Skin of body (tissue), 3 donors: ENCODE measurements at places on chromosomes 12 and 14. TPM values are rescaled to one million over a fixed set of nuclear protein-coding genes. Genes with fewer than 3 reads are reported as not detected.

- no peak for DNase-seq
These were observed 84.5 kb downstream of the CHGA start for GRCh38 chr14:93007225-93007997.

Gene KRT82
- total RNA-seq: 15.8 TPM

- no peak for DNase-seq
These were observed 349 bp upstream of the FAM177A1 start for GRCh38 chr14:35045798-35046047.

DNA sequence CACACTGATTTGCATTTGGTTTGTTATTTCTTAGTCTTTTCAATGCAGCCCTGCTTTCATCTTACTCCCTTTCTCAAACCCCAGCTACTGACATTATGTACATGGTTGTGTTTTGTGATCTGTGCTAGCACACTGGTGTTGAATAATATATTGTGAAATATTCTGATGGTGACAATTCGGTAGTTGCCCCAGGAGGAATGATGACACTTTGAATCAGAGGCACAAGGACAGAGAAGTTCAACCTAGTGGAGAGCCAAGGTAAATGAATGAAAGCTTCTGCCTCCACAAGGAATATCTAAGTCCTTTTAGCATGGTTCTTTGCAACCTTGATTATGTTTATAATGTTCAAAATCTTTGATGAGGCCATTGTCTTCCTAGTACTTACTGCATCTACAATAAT is 159.9 kb downstream of the PDE3A start:
- DNase-seq: no peak

Gene ARF6
- total RNA-seq: 73.4 TPM

DNA sequence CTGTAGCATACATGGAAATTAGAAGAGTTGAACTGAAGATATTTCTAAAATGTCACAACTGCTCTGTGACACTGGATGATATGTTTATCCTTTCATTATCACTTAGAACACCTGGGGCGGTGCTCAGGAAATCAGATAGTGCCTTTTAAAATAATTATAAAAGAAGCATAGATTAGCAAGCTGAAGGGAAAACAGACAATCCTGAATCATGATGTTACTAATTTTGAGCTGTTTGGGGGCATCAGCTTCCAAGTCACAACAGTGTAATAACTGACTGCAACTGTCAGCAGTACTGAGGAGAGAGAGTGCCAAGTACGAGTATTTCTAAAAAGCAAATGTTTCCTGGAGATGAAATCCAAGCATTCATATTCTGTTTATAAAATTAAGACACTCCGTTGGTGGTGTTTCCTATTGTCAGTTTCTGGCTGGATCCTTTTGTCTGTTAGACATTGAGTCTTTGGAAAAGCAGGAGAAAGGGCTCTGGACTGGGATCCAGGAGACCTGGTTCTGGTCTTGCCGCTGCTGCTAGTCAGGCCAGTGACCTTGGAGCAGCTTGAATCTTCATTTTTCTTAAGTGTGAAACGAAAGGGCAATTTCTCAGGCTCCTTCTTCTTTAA is 380.1 kb downstream of the EGLN3 start:
- peak; percentile 11 for DNase-seq

Gene GLT8D2
- 36.5 TPM for total RNA-seq

Gene IL31
- not detected for total RNA-seq

- DNase-seq: no peak
These were observed 2.8 kb downstream of the ADSS1 start for GRCh38 chr14:104726600-104727451.

Gene KRT3
- 0.10 TPM for total RNA-seq
